Activated CD4-positive, alpha-beta T cell treated with anti-CD3 and anti-CD28 coated beads for 24 hours (primary cell): ENCODE measurements at places on chromosomes 7 and 10.

DNA sequence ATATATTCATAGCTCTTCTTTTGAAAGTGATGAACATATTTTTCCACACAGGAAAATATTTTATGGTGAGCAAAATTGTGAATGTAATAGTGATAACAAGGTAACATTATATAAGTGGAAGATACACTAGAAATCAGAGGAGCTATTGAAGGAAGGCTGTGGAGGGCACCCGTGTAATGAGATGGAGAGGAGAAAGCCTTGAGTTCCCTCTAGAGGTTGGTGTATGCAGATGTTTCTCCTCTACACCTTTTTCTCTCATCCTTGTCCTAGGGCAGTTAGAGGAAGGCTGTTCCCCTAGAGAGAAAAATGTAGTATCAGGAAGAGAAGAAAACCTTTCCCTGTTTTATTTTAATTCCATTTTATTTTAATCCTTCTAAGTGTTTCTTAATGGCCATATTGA lies 54.6 kb upstream of the NRG3 start:
- DNase-seq, result no peak

GRCh38 chr7:41459183-41459582 lies 243.7 kb downstream of the INHBA start:
- DNase-seq, result no peak

GRCh38 chr10:6200440-6200733 lies 2.3 kb upstream of the PFKFB3 start:
- DNase-seq, result no peak

DNA sequence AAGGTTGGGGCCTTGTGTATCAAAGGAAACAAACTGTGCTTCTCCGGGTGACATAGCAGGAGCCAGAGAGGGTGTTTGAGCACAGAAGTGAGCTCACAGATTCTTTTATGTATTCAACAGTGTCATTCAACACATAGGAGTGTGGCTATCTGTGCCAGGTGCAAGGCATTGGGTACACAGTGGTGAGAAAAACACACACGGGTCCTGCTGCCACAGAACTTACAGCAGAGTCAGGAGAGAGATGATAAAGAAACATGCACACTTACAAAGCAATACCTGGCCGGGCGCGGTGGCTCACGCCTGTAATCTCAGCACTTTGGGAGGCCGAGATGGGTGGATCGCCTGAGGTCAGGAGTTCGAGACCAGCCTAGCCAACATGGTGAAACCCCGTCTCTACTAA lies 16.3 kb upstream of the ECHDC3 start:
- DNase-seq, result no peak

DNA sequence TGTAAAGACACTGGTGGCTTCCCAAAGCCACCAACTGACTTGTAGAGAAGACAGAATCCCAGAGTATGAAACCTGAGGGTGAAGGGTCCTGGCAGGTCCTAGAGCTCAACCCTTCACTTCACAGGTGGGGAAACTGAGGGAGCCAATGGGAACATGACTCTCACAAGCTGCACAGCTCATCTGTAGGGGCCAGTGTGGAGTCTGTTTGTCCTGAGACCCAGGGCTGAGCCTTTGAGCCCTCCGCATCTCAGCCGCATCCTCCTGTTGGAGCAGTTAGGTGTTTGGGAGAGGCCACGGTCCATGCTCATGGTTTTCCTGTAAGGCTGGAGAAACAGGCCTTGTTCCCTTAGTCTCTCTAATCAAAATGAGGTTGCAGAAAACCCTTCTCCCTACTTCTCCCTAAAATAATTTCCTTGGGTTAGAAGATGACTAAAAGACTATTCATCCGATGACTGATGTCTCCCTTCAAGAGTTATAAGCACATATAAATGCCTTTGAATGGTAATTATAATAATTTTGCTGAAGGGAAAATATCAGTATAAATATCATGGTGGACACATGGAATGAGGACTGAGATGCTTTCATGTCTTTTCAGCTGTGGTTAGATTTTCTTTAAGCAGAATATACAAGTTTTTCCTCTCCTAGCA lies 10.3 kb downstream of the HTRA1 start:
- DNase-seq, result no peak

DNA sequence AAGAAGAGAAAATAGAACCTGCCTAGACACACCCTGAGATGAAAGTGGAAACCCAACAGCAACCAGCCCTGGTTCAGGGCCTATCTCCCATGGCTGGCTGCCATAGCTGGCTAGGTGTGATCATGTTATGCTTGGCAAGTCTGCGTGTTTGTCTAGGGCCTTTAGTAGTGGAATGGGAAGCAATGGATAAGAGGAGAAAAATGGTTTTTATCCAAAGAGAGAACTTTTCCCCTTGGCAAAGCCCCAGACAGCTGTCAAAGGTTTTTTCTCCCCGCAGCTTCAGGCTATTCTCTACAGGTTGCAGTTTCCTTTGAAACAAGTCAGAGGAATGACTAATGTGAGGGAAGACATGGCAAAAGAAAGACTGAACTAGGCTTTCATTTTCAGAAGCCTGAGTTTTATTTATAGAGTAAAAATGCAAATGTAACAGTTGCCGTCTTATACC lies 161.5 kb downstream of the SEMA3D start:
- no peak for DNase-seq

DNA sequence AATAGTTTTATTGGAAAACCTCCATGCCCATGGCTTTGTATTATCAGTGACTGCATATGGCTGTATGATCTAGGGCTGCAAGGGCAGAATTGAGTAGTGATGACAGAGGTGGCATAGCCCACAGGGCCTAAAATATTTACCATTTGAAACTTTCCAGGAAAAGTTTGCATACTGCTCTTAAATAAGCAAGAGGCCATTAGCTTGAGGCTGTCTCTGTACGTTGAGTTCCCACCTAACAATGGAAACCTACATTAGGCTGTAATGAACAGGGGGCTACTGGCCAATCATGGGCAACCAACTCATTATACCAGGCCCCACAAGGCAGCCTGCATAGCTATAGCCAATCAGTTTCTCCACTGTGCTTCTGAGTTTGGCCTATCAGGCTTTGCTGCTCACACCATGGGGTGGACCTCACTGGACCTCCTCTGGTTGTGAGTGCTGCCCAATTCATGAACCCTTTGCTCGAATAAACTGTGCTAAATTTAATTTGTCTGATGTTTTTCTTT lies 673 bp upstream of the ST8SIA6 start:
- no peak for DNase-seq

DNA sequence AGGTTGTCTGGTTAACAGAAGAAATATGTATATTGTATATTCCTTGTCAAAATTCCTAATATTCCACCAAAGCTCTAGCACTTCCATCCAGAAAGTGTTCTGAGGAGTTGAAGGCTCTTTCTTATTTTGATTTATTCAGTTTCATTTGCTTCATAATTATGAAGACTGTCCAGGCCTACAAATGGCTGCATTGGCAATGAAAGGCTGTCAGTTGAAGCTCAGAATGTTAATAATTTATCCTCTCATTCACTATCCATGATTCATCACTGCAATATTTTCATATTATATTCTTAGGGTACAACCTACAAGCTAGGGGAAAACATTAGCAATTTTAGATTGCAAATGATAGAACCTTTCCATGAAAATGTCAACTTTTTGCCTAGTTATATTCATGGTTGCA lies 57.3 kb downstream of the ARID5B start:
- DNase-seq, result no peak

DNA sequence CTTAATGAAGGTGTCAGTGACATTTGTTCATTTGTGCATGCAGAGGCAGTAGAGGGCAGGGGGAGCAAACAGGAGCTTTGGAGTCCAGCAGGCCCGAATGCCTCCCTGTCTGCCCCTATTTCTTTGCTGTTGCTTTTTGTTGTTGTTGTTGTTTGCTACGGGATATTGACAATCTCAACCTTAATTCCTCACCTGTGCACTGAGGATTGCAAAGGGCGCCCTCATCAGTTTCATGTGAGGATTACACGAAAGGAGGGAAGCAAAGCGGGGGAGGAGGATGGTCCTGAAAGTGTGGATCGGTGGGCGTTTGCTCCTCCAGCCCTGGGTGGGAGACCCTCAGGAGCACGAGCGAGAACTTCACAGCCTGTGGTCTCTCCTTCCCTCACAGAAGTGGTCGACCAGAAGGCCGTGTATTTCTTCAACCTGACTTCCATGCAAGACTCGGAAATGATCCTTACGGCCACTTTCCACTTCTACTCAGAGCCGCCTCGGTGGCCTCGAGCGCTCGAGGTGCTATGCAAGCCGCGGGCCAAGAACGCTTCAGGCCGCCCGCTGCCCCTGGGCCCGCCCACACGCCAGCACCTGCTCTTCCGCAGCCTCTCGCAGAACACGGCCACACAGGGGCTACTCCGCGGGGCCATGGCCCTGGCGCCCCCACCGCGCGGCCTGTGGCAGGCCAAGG lies 9.6 kb downstream of the GDF10 start:
- no peak for DNase-seq

DNA sequence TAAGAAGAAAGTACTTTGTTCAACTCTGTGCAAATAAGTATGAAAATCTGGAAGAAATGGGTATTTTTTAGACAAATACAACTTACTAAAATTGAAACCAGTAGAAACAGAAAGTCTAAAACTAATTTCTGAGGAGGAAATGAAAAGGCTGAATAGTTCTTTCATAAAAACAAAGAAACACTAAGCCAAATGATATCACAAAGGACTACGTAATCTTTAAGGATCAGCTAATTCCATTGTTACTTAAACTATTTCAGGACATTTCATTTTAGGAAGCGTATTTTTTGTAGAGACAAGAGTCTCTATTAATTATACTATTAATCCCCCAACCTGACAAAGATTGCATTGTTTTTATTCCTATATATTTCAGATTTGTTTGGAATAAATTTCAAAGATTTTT lies 11.2 kb upstream of the CCSER2 start:
- DNase-seq, result no peak

DNA sequence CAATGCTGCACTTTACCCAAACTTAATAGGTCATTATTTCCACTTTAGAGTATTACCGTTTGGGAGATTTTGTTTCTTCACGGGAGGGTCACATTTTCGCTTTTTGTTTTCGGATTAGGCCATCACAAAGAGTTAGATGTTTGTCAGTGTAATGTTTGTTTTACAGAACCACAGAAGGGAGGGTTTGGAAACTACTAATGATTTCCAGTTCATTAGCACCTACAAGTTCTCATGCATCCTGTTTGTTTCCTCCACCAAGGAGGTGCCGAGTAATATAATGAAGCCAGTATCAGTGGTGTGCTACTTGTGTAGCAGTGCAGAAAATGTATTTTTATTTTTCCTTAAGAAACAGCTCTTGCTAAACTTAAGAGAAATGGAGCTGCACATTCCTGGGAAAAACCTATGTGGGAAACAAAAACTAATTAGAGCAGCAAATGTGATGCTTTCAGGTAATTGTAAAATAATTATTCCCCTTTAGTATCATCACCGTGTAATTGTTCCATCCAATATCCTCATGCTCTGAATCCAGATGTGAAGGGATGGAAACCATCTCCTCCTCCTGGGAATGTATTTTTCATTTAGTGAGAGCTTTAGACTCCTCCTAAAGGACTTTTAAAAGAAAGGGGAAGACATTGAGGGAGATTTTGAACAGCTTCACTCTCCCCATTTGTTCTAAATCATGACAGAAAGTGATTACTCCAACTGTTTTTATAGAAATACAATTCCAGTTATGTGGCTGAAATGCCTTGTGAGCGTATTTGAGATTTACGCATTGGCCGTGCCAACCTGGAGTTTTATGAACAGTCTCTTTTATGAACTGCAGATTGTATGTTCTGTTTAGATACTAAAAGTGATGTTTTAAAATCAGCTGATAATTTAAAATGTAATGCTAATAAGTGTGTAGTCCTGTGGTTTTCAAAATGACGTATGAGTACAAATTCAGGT lies 5.6 kb downstream of the CELF2 start:
- DNase-seq, result no peak

GRCh38 chr10:22816298-22816653 lies 101.9 kb upstream of the PIP4K2A start:
- no peak for DNase-seq

GRCh38 chr7:4822677-4823076 lies 39.2 kb downstream of the PAPOLB start:
- DNase-seq, result no peak

DNA sequence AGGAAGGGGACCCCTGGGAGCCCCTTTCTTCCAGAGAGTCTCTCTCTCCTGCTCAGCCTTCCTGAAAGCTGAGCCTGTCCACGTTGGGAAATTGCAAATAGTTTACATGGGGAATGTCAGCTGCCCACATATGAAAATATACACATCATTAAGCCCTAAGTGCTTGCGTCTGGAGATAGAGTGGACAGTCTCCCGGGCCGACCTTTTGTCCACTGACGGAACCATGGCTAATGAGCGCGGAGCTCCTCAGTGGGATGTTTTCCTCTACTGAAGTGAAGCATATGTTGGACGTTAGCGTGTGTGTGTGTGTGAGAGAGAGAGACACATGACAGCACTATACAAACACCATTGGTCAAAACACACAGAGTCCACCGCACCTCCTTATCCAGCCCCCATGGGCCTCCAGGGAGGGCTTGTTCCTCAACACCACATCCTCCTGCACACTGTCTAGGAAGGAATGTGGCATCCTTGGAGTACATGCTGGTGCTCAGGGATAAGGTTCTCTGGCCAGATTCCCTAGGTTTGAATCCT lies 128.4 kb downstream of the RGS10 start:
- no peak for DNase-seq

DNA sequence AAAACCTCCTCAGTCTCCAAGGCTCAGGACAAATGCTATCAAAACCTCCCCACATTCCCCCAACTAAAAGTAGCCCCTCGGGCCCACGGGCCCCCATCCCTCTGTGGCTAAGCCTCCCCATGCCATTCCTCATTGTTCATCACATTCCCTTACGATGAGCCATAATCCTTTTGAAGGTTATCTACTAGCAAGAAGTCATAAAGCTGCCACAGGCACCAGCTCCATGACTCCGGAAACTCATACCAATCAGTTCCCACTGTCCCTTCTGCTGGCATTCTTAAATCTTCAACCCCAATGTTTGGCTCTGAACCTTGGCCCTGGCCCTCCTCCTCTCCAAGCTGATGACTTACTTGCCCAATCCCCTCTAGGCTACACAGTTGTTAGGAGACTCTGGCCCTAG lies 19.4 kb upstream of the TM9SF3 start:
- DNase-seq, result no peak

- DNase-seq, result peak; percentile 6
These were observed 50.8 kb downstream of the CYTH3 start for GRCh38 chr7:6221340-6222319.

DNA sequence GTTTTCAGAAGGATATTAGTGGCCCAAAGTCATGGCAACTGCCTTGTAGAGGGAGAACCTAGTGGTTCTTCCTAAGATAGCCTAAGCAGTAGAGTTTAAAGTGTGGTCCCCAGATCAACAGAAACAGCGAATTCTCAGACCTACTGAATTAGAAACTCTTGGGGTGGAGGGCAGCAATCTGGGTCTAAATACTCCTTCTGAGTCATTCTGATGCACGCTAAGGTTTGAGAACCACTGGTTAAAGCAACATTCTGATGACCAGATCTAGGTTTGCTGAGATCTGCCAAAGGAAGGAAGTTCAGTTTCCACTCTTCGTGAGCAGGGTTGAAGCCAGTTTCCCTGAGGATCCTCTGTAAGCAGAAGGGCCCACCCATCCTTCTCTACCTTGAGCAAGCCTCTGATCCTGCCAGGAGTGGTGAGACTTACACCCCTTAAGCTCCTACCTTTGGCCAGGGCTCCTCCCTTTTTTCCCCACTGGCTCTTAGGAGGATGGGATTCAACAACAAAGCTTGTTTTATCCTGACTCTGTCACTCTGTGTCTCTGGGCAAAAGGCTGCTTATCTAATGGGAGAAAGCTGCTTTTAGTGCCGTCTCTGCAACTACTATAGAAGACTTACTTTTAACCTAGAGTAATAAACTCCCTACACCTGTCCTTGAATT lies 26.8 kb upstream of the TRUB1 start:
- DNase-seq, result no peak
